CD4-positive, alpha-beta memory T cell (primary cell): ENCODE measurements at places on chromosomes 16 and 17.

GRCh38 chr16:30758988-30759491 is 2.8 kb downstream of the CFAP119 start:
- DNase-seq, result no peak

GRCh38 chr17:36702636-36703035 is 101.3 kb downstream of the MRM1 start:
- no peak for DNase-seq

DNA sequence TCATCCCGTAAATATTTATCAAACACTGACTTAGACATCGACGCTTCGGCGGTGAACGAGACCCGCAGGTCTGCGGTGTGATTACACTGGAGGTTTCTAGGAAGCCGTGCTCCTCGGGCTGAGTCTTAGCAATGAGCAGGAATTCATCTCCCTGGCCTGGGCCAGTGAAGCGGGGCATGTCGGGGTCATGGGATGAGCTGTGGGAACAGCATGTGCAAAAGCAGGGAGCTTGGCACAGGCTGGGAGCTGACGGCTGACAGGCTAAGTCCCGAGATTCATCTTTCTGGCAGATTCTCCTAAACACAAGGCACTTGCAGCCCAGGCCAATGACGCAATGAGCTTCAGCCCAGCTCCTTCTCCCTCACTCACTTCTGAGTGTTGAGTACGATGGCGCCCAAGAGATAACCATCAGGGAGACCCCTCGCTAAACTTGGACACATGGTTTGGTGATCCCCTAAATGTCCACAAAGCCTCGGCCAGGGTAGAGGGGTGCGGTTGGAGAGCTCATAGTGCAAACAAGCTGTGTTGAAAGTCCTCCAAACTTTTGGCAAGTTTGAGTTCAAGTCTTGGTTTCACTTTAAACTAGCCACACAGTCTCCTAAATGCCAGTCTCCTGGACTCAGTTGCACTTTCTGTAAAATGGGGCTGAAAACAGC is 12.8 kb downstream of the CRISPLD2 start:
- DNase-seq, result no peak

- DNase-seq, result no peak
These were observed 130.1 kb upstream of the TMEM97 start for GRCh38 chr17:28188841-28189263.

DNA sequence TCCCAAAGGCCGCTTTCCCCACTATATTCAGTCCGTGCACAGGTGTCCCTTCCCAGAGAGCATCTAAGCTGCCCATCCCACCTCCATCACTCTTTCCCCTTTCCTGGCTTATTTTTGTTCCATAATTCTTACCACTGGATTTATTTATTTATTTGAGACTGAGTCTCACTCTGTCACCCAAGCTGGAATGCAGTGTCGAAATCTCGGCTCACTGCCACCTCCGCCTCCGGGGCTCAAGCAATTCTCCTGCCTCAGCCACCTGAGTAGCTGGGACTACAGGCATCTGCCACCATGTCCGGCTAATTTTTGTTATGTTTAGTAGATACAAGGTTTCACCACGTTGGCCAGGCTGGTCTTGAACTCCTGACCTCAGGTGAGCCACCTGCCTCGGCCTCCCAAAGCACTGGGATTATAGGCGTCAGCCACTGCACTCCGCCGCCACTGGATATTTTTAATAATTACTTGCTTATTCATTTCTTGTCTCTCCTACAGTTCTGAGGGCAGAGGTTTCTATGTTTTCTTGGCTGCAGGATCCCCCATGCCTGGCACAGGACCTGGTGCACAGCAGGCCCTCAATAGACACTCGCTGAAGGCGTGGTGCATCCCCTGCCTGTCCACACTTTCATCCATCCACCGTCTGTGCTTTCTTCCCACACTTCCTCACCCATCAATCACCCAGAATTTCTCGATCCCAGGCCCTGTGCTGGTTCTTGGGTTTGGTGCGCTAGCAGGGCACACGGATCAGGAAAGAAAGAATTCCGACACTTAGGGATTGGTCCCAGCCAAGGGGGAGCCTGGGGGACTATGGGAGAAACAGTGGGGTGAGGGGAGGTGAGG is 9.9 kb upstream of the ADGRG1 start:
- no peak for DNase-seq

DNA sequence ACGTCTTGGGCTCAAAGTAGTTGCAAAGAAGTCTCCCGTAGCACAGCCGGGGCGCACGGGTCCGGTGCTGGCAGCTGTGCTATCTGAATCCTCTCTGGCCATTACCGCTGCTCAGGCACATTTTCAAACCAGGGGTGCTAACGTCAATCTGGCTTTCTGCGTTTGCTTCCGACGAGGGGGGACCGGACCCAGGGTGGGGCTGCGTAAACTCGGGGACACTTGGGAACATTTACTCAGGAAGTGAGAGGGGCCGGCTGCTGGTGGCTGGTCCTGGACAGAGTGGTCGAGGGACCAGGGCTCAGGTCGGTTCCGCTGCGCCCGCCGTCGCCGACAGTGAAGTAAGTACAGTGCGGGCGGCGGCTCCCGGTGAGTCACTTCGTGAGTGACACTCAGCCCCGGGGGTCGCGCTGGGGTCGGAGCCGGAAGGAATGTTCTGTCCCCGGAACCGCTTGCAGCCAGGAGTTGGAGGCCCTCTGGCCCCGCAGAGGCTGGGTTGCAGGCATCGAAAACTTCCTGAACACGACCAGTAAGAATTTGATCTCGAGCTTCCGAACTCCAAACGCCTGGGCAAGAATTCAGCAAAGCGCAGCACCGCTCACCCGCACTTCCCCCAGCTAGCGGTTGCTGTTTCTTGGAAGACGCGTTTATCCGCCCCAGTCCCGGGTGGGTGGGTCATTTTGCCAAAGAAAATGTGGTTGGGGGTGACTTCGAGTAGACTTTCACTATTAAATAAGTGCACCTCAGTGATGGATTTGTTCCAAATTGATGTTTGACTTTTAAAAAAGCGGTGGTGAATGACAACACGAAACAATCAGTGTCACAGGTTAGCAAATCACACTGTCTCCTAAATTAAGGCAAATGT is 1.4 kb upstream of the HS3ST3B1 start:
- DNase-seq, result peak; percentile 49

DNA sequence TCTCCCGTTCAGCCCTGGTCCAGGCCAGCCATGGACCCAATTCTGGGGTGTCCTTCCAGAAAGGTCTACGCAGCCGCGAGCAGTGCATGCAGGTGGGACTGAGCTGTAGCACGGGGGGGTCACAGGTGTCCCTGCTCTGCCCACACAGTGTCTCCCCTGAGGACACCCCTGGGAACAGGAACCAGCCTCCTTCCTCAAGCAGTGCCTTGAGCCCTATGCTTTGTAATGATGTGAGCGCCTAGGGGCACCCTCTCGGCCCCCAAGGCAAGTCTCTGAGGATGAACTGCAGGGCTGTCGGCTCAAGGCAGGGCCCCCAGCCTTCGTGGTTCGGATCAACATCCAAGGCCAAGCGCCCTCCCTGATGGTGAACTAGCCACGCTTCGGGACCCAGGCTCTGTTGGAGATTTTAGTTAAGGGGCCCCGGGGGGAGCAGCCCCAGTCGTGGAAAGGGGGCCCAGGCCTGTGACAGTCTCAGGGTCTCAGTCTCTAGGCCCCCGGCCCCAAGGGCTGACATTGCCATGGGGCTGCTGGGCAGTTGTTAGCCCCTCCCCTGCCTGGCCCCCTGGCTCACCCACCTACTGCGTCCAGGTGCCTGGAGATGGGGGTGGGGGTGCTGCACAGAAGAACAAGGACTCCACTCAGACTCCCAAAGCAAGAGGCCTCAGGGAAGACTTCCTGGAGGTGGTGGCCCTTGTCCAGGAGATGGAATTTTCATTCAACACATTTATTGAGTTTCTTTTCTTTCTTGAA is 2.3 kb downstream of the IL17C start:
- no peak for DNase-seq

- no peak for DNase-seq
These were observed 21.0 kb upstream of the FMNL1 start for GRCh38 chr17:45200701-45201100.

DNA sequence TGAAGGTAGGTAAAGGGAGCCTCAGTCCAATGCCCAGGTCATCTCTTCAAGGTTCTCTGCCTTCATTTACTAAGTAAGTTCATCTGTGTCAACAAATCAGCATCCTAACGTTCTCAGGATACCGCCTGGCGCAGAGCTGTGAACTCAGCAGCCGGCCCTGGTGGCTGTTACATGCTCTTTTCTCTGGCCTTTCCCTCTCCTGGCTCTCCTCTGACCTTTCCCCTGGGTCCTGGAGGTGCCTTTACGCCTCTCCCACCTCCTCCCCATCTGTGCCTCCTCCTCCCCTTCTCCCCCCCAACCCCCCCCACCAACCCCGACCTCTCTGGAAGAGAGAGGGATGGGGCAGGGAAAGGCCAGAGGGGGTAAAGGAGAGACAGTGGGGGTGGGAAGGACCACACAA is 19.5 kb downstream of the COTL1 start:
- DNase-seq, result no peak

GRCh38 chr17:8159032-8159400 is 3.7 kb downstream of the VAMP2 start:
- DNase-seq, result no peak

GRCh38 chr16:22073350-22073749 is 19.0 kb upstream of the VWA3A start:
- DNase-seq, result no peak

- no peak for DNase-seq
These were observed 5.2 kb downstream of the SNX20 start for GRCh38 chr16:50675686-50676610.

GRCh38 chr17:65230040-65230439 is 92.9 kb downstream of the RGS9 start:
- DNase-seq, result no peak

GRCh38 chr16:4481963-4482362 is 5.8 kb downstream of the HMOX2 start:
- DNase-seq, result no peak

DNA sequence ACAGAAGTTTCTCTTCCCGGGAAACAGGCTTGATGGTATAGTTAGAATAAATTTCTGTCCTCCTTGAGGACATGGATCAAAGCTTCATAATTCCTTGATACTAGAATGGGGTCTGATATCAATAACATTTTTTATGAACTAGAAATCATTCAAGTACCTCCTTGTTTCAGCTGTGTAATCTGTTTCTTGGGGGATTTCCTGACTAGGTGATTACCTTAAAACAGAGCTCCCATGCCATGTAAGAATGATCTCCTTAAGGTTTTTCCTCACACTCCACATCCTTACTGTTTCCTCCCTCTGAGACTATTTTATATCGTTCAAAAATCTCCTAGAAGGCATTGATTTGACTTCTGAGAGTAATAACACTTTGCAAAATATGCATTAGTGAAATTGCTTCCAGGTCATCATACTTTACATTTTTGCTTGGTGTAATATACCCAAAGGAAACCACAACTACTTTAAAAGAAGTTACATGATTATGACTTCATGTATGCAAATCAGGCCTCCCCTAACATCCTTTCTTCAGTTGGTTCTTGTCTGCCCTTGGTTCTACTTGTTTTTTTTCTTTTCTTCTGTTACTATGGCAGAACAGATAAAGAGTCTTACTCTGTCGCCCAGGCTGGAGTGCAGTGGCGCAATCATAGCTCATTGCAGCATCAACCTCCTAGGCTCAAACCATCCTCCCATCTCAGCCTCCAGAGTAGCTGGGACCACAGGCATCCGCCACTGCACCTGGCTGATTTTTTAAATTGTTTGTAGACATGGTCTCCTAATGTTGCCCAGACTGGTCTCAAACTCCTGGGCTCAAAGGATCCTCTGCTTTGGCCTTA is 388.8 kb downstream of the ZFHX3 start:
- no peak for DNase-seq

DNA sequence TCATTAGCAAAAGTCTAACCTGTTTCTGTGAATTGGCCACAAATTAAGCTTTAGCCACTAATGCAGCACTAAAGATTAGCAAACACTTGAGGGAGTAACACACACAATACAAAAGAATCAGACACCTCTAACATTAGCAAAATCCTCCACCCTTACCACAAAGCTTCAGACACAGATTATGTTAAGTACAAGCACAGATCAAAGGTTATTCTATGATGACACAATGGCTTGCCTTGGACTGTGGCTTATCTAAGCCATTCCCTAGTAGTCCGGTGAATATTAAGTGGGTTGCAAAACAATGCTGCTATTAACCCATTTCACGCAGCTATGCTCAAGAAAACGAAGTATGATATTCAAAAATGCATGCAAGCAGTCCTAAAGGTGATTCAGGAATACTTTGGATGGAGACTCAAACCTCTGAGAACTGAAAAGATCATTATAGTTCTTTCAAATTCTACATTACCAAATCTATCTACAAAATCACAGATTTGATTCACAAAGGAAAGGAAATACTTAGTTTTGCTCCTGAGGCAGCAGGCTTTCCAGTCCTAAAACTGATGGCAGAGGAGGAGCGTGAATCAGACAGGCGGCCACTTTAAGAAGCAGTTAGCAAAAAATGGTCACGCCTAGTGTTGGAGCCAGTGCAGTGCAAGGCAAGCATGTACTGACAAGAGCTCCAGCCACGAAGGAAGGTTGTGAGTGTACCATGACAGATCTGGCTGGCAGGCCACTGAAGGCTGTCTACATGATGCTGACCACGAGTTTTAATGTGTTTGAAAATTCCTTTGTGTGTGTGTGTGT is 67.2 kb downstream of the PARN start:
- no peak for DNase-seq

- no peak for DNase-seq
These were observed 32.5 kb downstream of the MARF1 start for GRCh38 chr16:15610369-15610871.

DNA sequence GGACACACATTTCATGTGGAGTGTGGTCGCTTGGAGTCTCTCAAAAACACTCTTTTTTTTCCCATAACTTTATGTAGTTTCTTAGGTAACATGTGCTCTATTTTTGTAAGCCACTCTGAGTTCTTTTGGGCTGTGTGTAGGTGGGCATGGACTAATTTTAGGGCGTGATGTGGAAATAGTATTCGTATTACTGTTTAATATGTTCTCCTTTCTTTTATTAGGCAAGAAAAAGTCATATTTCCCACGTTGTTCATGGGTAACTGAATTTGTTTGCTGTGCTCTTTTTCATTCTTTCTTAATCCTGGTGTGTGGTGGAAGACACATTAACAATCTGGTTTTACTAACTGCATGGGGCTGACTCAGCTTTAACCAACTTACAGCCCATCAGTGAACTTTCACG is 27.4 kb downstream of the NDEL1 start:
- DNase-seq, result no peak

DNA sequence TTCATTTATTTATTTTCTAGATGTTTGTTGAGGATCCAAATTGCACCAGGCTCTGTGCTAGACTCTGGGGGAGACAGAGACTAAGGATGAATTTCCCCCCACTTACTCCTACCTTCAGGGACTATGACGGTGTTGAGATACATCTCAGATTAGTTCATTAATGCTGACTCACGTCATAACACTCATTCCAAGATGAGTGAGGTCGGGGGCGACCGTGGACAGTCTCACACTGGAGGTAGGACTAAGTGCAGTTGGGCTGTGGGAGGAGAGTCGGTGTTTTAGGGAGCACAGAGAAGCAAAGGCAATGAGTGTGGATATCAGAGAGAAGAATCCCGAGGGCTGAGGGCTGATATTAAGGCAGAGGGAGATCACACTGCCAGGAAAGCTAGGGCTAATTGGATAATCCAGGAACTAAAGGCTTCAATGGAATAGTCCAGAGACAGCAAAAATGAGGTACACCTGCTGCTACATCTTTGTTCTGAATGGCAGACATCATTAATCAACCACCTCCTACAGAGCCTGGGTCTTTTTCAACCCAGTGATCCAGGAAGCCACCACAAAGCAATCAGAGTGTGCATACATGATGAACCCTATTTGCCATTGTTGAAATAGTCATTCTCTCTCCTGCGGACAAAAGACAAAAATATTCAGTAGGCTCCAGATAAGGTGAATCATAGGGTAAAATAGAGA is 38.6 kb upstream of the CACNG4 start:
- no peak for DNase-seq

- no peak for DNase-seq
These were observed 6.3 kb upstream of the HOXB2 start for GRCh38 chr17:48551214-48551555.
